ENCODE measurements at places on chromosomes 5 and 9.

GRCh38 chr9:88537761-88538091 is 2.7 kb downstream of the NXNL2 start:
- DNase-seq: no peak

DNA sequence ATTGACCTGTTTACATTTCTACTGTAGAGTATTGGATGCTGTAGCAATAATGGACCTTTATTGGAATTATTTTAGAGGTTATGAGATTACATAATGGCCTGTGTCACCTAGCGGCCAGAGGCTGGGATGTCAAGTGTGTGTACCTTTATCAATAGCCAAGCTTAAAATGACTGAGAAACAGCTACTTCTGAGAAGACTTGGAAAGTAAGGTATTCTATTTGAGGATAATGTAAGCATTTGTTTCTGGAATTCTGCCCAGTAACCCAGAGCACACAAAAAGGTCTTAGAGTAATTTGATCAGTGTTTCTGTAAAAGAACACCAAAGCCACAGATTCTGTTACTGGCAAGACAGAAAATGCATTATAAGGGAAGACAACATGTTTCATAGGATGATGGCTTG is 116.8 kb downstream of the MACIR start:
- no peak for DNase-seq

DNA sequence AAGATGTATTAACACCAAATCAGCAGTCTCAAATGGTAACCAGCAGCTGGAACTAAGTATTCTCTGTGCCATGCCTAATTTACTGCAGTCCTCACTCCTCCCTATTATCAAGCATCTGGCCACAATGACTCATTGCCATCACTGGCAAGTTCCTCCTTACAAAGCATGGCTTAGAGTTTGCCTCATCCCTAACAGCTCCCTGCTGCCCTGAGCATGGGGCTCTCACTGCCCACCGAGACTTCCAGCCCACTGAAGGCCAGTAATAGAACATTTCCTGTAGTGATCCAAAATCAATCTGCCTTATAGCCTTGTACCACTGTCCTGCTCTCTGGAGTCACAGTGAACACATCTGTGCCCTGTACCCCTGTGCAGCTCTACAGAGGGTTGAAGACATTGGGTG is 211.9 kb upstream of the TRIM32 start:
- no peak for DNase-seq

DNA sequence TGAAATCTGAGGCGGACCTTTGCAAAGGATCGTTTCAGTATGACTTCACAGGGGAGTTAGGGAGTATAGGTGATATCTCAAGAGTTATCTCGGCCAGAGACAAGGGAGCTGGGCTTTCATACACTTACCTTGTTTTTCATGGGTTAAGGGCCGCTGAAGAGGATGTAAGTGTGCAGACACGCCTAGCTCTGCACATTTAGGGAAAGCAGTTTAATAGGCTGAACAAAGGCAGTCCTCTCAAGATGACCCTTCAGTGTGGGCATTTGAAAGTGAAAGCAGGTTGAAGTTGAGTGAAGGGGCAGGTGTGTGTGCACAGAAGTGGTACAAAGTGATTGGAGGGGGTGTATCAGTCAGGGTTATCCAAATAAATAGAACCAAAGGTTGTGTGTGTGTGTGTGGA is 33.1 kb upstream of the PRXL2C start:
- no peak for DNase-seq
